ENCODE measurements at places on chromosomes 3 and 15.
A peak's percentile ranks its signal among the peaks of the same experiment; 100 is the strongest.

GRCh38 chr3:115092220-115092791 lies 54.8 kb downstream of the ZBTB20 start:
- no peak for DNase-seq

DNA sequence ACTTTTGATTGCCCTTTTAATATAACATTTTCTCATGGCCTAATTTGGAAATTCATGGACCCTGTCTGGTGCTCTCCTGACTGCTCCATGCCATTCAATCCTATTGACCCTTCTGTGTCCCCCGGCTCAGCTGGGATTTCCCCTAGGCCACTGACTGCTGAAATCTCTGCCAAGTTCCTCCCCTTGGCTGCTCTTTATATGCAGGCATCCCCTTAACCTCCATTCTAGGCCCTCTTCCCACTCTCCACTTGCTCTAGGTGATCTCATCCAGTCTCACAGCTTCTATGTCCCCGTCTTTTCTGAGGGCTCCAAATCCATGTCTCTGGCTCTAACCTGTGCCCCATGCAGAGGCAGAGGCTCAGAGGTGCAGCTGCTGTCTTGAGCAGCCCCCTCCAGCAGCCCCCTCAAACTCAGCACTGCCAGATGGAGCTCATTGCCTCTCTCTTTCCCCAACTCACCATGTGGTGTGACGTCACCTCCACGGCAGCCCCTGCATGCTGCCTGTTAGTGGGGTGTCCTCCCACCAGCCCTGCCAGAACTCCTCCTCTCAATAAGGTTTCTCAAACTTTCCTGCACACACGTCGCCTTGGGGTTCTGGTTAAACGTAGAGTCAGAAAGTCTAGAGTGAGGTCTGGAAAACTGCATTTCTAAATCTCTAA lies 6.6 kb downstream of the FSD2 start:
- DNase-seq = no peak

GRCh38 chr3:173624086-173624485 lies 226.5 kb downstream of the NLGN1 start:
- DNase-seq = no peak

DNA sequence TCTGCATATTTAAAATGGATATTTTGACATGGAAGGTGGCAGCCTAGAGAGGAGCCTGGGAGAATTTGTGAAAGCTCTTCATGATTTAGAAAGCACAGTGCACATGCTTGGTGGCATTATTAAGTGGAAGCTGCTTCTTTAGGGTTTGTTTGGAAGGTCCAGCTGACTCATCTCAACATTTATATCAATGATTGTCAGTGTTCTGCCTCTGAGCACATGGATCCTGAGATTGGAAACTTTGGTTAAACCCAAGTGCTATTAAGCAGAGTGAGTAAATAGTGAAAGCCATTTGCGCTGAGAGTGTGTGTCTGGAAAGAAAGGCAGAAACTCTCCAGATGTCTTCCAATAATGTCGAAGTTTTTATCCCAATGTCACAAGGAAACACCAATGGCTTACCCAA lies 7.4 kb downstream of the NOX5 start:
- no peak for DNase-seq

- no peak for DNase-seq
Observed at GRCh38 chr15:50355980-50356379, 982 bp upstream of the GABPB1 start.

DNA sequence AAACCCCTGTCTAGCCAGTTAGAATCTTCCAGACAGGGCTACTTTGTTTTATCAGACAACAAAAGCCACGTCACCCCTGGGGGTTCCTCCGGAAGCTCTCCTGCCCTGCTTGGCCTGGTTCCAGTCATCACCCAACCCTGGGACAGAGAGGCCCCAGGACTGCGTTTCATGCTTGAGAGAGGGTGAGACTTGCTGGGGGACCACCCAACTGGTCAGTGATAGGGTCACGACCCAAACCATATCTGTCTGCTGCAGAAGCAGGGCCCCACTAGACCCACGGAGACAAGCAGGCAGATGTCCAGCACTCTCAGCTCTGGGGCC lies 1.2 kb downstream of the NT5DC2 start:
- DNase-seq = peak; percentile 60

GRCh38 chr3:125367403-125368230 lies 7.5 kb downstream of the ZNF148 start:
- DNase-seq = no peak

GRCh38 chr15:49169880-49170597 lies at the start of gene GALK2:
Gene GALK2 (plus strand): TSS chr15:49170247. CDS start chr15:49170323, 76 bp downstream.
- peak; percentile 47 for DNase-seq

- DNase-seq = no peak
Observed at GRCh38 chr3:9499455-9500107, 54.0 kb downstream of the LHFPL4 start.

GRCh38 chr3:150743508-150743907 lies 19.5 kb downstream of the SIAH2 start:
- DNase-seq = no peak

DNA sequence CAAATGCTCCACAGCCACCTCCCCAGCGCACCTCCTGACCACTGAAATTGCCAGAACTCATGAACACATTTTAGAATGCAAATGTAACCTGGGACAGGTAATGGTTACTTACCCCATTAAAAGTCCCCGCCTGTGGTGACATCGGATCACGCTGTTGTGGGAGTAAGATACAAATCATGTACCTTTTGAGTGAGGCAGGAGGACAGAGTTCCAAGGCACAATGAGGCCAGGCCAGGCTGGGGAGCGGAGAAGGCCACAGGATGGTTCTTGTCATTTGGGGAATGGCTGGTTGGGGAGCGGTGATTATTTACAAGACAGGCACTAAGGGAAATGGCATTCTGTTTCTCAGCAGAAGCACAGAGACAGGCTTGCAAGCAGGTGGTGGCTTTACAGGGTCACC lies 490.0 kb downstream of the EDEM1 start:
- no peak for DNase-seq

- no peak for DNase-seq
Observed at GRCh38 chr3:196210673-196211556, at the start of gene ZDHHC19. Gene ZDHHC19 (minus strand): TSS chr3:196211400. CDS start chr3:196211315, 85 bp downstream.

DNA sequence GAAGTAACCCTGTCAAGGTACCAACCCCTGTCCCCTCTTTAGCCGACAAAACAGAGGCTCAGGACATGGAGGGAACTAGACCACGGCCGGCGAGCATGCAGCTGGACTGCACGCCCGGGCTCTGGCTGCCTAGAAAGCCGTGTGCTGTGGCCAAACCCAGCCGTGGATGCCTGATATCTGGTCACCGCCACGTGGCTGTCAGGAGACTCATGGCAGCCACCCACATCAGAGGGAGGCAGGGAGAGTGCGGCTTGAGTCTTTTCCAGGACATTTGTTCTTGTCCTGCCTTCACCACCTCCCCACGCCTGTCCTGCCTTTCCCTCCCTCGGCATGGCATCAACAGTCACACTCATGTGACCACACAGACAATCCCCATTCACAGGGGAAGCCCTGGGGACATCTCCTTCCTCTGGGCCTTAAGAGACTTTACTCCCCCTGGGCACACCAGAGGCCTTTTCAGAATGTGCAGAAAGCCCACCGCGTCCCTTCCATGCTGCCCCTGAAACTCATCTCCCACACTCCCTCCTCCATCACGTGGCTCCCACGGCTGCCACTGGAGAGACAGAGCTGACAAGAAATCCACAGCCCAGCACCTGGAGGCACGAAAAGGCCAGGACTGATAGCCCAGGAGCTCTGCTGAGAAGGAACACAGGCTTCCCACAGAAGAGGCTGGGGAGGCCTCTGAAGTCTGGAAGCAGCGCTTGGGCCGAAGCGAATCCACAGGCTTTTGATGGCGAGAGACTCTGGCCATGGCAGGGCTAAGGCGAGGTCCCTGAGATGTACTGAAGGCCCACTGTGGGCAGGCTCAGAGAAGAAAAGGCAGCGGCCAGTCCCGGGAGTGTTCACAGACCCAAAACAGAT lies 71.2 kb upstream of the IQSEC1 start:
- DNase-seq = no peak

DNA sequence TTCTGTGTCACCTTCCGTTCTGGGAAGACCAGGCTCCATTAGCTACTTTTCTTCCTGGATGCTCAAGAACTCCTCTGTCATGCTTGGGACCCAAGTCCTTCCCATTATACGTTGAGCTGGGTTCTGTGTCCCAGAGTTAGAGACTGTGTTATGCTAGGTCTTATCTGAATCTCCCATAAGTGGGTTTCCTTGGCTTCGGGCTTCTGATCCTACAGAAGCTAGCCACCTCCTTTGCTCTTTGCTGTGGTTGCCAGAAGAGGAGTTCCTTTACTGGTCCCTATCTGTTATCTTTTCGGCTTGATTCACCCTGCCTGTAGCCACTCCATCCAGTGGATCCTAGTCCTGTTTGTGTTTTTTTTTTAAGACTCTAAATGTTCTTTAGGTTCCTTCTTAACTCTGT lies 38.0 kb downstream of the TYRO3 start:
- no peak for DNase-seq

GRCh38 chr15:94174399-94174802 lies 57.0 kb upstream of the MCTP2 start:
- DNase-seq = no peak

- no peak for DNase-seq
Observed at GRCh38 chr3:191020730-191021396, 158.4 kb upstream of the GMNC start.

GRCh38 chr15:88649753-88650551 lies 11.1 kb downstream of the ISG20 start:
- no peak for DNase-seq

GRCh38 chr3:17985658-17986347 lies 243.4 kb upstream of the TBC1D5 start:
- no peak for DNase-seq

- no peak for DNase-seq
Observed at GRCh38 chr3:52021489-52022268, 26.0 kb upstream of the RPL29 start.

DNA sequence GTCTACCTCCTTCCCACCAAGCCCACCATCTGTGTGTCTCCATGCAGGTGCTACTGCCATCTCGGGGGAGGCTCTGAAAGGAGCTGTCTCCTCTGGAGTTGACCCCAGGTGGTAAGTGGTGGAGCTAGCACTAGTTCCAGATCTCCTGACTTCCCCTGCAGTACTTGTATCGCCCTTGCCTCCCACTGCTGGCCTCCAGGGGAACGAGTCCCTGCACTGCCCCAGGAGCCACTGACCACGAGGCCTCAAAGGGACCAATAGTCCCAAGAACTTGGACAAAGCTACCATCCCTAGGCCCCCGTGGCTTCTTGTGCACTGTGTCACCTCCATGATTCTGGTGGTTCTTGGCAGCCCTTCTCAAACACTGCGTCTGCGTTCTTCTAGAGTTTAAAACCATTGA lies 98.9 kb downstream of the TOP2B start:
- DNase-seq = no peak

GRCh38 chr3:21020681-21021080 lies 730.3 kb downstream of the ZNF385D start:
- DNase-seq = no peak

- no peak for DNase-seq
Observed at GRCh38 chr3:101466465-101467309, 46.3 kb downstream of the SENP7 start.

- no peak for DNase-seq
Observed at GRCh38 chr15:101424984-101425383, 64.5 kb downstream of the PCSK6 start.

- DNase-seq = no peak
Observed at GRCh38 chr3:179460260-179460659, 9.0 kb upstream of the GNB4 start.

- no peak for DNase-seq
Observed at GRCh38 chr3:8491271-8492144, 10.1 kb upstream of the LMCD1 start.

- DNase-seq = peak; percentile 35
Observed at GRCh38 chr15:58227706-58228543, 89.7 kb downstream of the AQP9 start.

GRCh38 chr15:79025802-79026201 lies 64.8 kb downstream of the RASGRF1 start:
- DNase-seq = no peak

- DNase-seq = no peak
Observed at GRCh38 chr15:85547386-85547785, 167.0 kb downstream of the AKAP13 start.

- DNase-seq = no peak
Observed at GRCh38 chr15:68364028-68364659, 67.8 kb downstream of the ITGA11 start.

DNA sequence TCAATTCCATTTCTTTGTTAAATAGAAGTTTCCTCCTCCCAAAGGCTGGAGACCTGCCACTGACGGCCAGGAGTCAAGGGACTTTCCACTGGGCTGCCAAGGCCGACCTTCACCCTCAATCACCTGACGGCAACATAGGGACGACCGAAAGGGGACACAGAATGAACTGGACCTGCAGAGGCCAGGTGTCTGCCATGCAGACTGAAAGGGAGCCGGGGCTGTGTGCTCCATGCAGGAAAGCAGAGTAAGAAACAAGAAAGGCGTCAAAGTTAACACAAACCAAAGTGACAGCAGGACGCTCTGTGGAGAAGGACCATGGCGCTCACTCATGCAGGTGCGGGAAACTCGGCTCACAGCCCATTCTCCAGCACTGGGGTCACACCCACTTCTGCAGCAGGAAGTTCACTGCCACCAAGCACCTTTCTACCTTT lies 26.1 kb downstream of the ZXDC start:
- DNase-seq = no peak

- no peak for DNase-seq
Observed at GRCh38 chr15:64464276-64465005, 4.1 kb downstream of the ZNF609 start.

DNA sequence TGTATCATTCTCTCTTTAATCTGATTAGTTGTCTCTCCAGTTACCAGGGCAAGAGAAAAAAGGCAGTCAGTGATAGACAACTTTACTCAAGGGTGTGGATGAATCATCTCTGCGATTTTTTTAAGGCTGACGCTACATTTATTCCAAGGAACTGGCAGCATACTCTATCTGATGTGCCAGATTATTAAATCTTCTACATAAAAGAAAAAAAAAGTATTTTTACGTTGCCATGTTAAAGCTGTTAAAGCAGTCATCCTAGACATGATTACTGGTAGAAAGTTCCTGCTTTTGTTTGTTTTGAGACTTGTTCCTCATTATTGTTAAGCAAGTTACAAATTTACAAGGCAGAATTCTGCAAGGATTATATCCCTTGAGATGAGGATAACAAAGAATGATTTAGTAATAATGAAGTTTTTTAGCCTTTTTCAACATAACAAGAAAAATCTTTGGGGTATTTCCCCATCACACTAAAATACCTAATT lies 121.7 kb downstream of the CBLB start:
- DNase-seq = no peak

- no peak for DNase-seq
Observed at GRCh38 chr3:35777563-35778554, 138.5 kb downstream of the ARPP21 start.

DNA sequence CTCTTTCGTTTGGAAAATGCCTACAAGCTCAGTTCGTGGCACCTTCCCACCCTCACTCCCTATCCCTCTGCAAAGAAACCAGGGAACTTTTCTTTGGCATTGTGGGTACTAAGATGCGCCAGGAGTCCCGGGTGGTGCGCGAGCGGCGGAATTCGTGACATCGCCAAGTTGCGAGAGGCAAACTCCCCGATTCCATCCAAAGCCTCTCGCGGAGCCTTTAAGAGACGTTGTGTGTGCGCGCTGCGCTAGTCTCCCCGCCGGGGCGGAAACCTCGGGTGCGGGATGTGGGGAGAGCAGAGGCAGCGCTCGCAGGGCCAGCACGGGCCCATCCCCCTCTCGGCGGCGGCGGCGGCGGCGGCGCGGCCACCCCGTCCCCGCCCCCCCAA lies 443 bp upstream of the NR2F2 start:
- no peak for DNase-seq

All from GM12891 (cell line).